ENCODE measurements at places on chromosomes 1 and 21. TPM values are rescaled to one million over a fixed set of nuclear protein-coding genes. Genes with fewer than 3 reads are reported as not detected.

GRCh38 chr1:247467129-247467528, 9.2 kb upstream of the OR2B11 start:
- no peak for DNase-seq
- H3K4me1 ChIP-seq: no peaks in the 10 kb centered on the region
- no peak overlapping the region for H3K27ac ChIP-seq
- no peak overlapping the region for H3K4me3 ChIP-seq
- H3K36me3 ChIP-seq: no peaks in the 10 kb centered on the region
- H3K27me3 ChIP-seq: peaks cover 16% of the 10 kb centered on the region

- H3K36me3 ChIP-seq: no peaks in the 10 kb centered on the region
- H3K4me1 ChIP-seq: no peaks in the 10 kb centered on the region
- no peak overlapping the region for H3K4me3 ChIP-seq
Observed at GRCh38 chr1:34970220-34970735, 14.9 kb downstream of the TMEM35B start.

- no peaks in the 10 kb centered on the region for H3K27me3 ChIP-seq
- no peak for DNase-seq
Observed at GRCh38 chr1:223645903-223646302, 19.6 kb downstream of the CAPN8 start.

- H3K27ac ChIP-seq: no peak overlapping the region
- H3K4me1 ChIP-seq: peaks cover 4% of the 10 kb centered on the region
- no peaks in the 10 kb centered on the region for H3K27me3 ChIP-seq
- peaks cover 13% of the 10 kb centered on the region for H3K36me3 ChIP-seq
- H3K4me3 ChIP-seq: no peak overlapping the region
- no peak for DNase-seq
Observed at GRCh38 chr21:35007348-35007747, 41.8 kb downstream of the RUNX1 start.

- peaks cover 11% of the 10 kb centered on the region for H3K36me3 ChIP-seq
- no peaks in the 10 kb centered on the region for H3K4me1 ChIP-seq
- DNase-seq: no peak
- no peaks in the 10 kb centered on the region for H3K27me3 ChIP-seq
- no peak overlapping the region for H3K27ac ChIP-seq
Observed at GRCh38 chr1:197638316-197638715, 137.0 kb downstream of the DENND1B start.

GRCh38 chr1:84583648-84584047, 9.4 kb upstream of the CTBS start:
- no peak overlapping the region for H3K27ac ChIP-seq
- peaks cover 8% of the 10 kb centered on the region for H3K4me1 ChIP-seq
- no peak overlapping the region for H3K4me3 ChIP-seq
- no peak for DNase-seq
- H3K27me3 ChIP-seq: no peaks in the 10 kb centered on the region

GRCh38 chr1:111669268-111669667, 49.7 kb downstream of the RAP1A start:
- no peak overlapping the region for H3K4me3 ChIP-seq
- DNase-seq: no peak
- no peak overlapping the region for H3K27ac ChIP-seq
- no peaks in the 10 kb centered on the region for H3K4me1 ChIP-seq
- no peaks in the 10 kb centered on the region for H3K36me3 ChIP-seq
- no peaks in the 10 kb centered on the region for H3K27me3 ChIP-seq

- no peak overlapping the region for H3K4me3 ChIP-seq
- no peaks in the 10 kb centered on the region for H3K36me3 ChIP-seq
- H3K4me1 ChIP-seq: no peaks in the 10 kb centered on the region
- no peak overlapping the region for H3K27ac ChIP-seq
- no peaks in the 10 kb centered on the region for H3K27me3 ChIP-seq
Observed at GRCh38 chr1:184289825-184290550, 96.8 kb upstream of the C1orf21 start.

DNA sequence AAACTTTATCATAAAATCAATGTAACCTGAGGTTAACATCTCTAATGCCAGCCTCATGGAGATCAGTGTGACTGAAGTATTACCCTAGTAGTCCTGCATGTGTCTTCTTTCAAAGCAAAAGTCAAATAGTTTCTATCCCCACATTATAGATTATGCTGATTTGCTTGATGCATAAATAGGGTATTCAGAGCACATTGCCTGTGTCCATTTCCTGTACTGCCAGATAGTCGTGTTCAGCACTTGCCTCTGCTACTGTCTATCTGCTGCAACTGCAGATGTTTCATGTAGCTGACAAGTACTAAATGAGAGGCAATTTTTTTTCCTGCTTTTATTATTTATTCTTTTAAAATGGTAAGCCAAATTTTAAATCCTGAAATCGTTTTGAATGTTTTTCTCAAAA, 348.7 kb downstream of the CHRM3 start:
- H3K4me3 ChIP-seq: no peak overlapping the region
- H3K27me3 ChIP-seq: no peaks in the 10 kb centered on the region
- H3K4me1 ChIP-seq: no peaks in the 10 kb centered on the region
- H3K27ac ChIP-seq: no peak overlapping the region

DNA sequence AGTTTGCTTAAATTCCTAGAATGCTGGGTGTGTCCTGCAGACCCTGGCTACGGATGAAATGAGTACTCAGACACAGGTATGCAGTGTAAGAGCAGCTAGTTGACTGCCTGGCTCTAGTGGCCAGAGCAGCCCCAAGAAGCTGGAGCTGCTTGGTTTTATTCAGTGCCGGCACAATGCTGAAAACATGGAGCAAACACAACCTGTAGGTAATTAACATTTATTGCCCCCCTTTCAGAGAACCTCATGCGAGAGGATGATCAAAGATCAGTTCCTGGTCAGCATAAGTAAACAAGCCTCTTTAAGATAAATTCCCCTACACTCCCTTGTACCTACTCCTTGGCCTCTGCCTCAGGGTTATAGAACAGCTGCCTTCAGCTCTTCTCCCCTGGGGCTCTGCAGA, 43.2 kb downstream of the MRPS6 start:
- no peak for DNase-seq
- no peaks in the 10 kb centered on the region for H3K4me1 ChIP-seq
- no peak overlapping the region for H3K27ac ChIP-seq
- H3K4me3 ChIP-seq: no peak overlapping the region
- no peaks in the 10 kb centered on the region for H3K36me3 ChIP-seq

Gene CFH
- 3.8 TPM for total RNA-seq

Gene RGS8
- total RNA-seq: not detected

Gene ADORA3
- total RNA-seq: not detected

Gene FAM72B
- 17.7 TPM for total RNA-seq
